ENCODE measurements at places on chromosomes 11 and 22. TPM values are rescaled to one million over a fixed set of nuclear protein-coding genes. Genes with fewer than 3 reads are reported as not detected.
A peak's percentile ranks its signal among the peaks of the same experiment; 100 is the strongest.

The GAL3ST1 gene
- not detected for polyA plus RNA-seq

The LRRC10B gene
- polyA plus RNA-seq: not detected

The IL18 gene
- not detected for polyA plus RNA-seq

The IGSF22 gene
- polyA plus RNA-seq: 3.9 TPM

DNA sequence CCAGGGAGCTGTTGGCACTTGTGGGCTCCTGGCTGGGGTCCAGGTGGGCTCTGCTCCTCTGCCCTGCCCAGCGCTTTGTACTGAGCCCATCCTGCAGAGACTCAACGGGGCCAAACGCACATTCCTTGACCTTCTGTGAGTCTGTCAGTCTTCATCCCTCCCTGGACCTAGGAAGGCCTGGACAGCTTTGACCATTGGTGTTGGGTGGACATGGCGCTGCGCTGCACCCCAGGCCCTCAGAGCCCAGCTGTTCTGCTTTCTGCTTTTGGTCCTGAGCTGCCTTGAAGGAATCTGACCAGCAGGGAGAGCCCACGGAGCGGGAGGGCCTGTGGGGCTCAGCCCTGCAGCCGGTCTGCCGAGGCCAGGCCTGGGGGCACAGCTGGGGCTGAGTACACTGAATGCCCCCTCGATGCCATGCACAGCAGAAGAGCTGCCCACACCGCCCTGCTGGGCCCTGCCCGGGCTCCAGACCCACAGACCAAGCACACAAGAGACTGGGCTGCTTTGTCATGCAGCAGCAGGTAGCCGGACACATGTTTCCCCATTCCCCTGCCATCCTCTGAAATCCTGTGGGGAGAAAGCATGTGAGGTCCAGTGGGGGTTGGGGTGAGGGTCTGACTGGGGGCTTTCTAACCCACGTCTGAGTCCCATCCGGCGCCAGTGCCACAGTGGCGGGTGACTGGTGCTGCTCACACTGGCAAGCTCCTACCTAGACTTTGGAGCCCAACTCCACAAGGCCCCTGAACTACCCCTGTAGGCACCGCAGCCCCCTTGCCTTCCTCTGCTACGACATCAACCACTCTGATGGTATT, 24.1 kb upstream of the CCDC188 start:
- no peaks in the 10 kb centered on the region for H3K27me3 ChIP-seq
- H3K36me3 ChIP-seq: no peaks in the 10 kb centered on the region
- no peak overlapping the region for H3K27ac ChIP-seq
- H3K4me1 ChIP-seq: no peaks in the 10 kb centered on the region

- no peak overlapping the region for H3K27ac ChIP-seq
- H3K36me3 ChIP-seq: no peaks in the 10 kb centered on the region
- H3K4me3 ChIP-seq: no peak overlapping the region
- DNase-seq: no peak
- peaks cover 36% of the 10 kb centered on the region for H3K4me1 ChIP-seq
- no peaks in the 10 kb centered on the region for H3K27me3 ChIP-seq
These were observed 3.4 kb upstream of the PTPRJ start for GRCh38 chr11:47976931-47977330.

DNA sequence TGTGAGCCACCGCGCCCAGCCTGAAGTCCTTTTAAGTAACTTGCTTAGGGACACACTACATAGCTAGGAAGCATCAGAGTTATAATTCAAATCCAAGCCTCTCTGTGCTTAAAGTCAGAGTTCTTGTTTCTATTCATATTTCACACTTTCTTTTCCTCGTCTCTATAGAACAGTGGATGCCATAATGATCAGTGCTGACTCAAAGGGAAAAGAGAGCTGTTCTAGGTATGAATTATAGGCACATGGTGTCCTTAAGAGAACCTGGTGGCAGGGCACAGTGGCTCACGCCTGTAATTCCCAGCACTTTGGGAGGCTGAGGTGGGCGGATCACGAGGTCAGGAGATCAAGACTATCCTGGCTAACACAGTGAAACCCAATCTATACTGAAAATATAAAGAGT, 400.2 kb upstream of the DDI1 start:
- H3K4me1 ChIP-seq: no peaks in the 10 kb centered on the region
- H3K36me3 ChIP-seq: no peaks in the 10 kb centered on the region
- H3K27ac ChIP-seq: no peak overlapping the region
- no peak for DNase-seq

- H3K27ac ChIP-seq: no peak overlapping the region
- DNase-seq: no peak
- no peaks in the 10 kb centered on the region for H3K27me3 ChIP-seq
- H3K4me1 ChIP-seq: no peaks in the 10 kb centered on the region
These were observed 390.0 kb upstream of the CADM1 start for GRCh38 chr11:115894176-115894575.

DNA sequence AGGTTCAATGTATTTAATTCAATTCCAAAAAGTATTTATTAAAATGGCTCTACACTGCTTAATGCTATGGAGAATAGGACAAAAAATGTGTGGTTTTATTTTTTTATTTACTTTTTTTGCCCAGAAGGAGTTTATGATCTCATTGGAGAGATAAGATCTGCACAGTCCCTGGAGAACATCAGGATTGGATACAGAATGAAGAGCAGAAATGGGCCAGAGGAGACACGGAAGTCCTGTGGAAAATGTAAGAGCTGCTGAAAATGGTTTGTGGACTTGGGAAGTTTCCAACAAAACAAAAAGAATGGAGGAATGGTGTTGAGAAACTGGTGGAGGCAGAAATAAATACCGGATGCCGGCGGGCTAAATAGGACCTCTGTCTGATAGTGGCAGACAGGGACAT, 554.6 kb downstream of the OPCML start:
- no peaks in the 10 kb centered on the region for H3K27me3 ChIP-seq
- DNase-seq: no peak
- H3K4me1 ChIP-seq: no peaks in the 10 kb centered on the region
- no peak overlapping the region for H3K27ac ChIP-seq
- no peaks in the 10 kb centered on the region for H3K36me3 ChIP-seq

- peaks cover 21% of the 10 kb centered on the region for H3K36me3 ChIP-seq
- no peak for DNase-seq
- peak overlapping the region; percentile 93 for H3K4me3 ChIP-seq
- no peaks in the 10 kb centered on the region for H3K27me3 ChIP-seq
- H3K27ac ChIP-seq: no peak overlapping the region
These were observed 3.1 kb downstream of the HNRNPUL2 start for GRCh38 chr11:62724171-62724570.

All from naive B cell (primary cell).